ENCODE measurements at places on chromosomes 6 and 20.

- peak; percentile 50 for DNase-seq
These were observed 16.5 kb downstream of the ACTR5 start for GRCh38 chr20:38764567-38765318.

GRCh38 chr6:156160795-156161165 is 616.4 kb upstream of the ARID1B start:
- no peak for DNase-seq

DNA sequence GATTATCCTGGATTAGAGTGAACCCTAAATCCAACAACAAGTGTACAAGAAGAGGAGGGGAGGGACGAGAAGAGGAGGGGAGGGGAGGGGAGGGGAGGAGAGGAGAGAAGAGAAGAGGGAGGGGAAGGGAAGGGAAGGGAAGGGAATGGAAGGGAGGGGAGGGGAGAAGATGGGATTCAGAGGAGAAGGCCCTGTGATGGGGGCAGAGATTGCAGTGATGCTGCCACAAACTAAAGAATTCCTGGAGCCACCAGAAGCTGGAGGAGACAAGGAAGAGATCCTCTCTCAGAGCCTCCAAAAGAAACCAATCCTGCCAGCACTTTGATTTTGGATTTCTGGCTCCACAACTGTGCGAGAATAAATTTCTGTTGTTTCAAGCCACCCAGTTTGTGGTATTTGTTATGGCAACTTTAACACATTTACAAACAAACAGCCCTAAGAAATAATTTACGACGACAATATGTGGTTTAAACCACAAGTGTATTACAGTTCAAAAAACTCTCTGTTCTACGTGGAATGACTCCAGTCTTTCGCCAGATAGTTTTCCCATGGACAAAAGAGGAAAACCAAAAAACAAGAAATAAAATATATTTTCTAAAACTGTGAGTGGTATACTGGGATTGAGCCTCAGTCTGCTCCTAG is 235.4 kb downstream of the HDGFL1 start:
- DNase-seq, result no peak

- no peak for DNase-seq
These were observed 3.1 kb downstream of the FBXL4 start for GRCh38 chr6:98944598-98945081.

- DNase-seq, result no peak
These were observed 32.5 kb upstream of the MEI4 start for GRCh38 chr6:77620278-77620882.

DNA sequence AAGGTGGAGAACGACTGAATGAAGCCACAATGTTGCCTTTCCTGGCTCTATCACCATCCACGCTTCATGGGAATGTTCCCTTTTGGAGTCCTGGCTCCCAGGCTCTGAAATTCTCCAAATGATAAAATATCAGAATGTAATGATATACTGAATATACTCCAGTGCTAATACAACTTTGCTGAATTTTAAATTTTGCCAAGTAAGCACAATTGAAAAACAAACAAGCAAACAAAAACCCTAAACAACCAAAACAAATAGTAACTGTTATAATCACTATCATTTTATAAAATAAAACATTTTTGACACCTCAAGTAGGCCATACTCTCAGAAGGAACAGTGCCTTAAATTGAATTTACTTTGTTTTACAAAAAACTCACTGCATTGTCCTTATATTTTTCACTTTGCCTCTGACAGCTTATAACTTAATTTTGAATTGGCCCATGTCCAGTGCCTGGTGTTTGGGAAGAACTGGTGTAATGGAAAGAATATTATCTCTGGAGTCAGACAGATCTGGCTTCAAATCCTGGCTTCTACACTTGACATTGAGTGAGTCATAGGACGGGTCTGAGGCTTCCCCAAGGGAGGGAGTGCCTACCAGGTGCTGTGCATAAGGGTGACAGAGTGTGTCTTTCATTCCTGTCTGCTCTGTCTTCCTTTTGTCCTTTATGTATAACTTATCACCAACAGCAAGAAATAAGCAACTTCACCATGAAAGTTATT is 698.3 kb downstream of the EPM2A start:
- no peak for DNase-seq

GRCh38 chr20:17651760-17652388 is 30.2 kb downstream of the RRBP1 start:
- no peak for DNase-seq

- no peak for DNase-seq
These were observed 40.6 kb upstream of the ECHDC1 start for GRCh38 chr6:127383988-127384387.

- DNase-seq, result no peak
These were observed 398 bp upstream of the SPATS1 start for GRCh38 chr6:44342052-44342451.

- no peak for DNase-seq
These were observed 198.5 kb upstream of the RSPO3 start for GRCh38 chr6:126919947-126920346.

- DNase-seq, result no peak
These were observed 51.1 kb downstream of the KCNB1 start for GRCh38 chr20:49431329-49431728.

GRCh38 chr20:23241416-23241815 is 109.2 kb upstream of the NXT1 start:
- DNase-seq, result no peak

DNA sequence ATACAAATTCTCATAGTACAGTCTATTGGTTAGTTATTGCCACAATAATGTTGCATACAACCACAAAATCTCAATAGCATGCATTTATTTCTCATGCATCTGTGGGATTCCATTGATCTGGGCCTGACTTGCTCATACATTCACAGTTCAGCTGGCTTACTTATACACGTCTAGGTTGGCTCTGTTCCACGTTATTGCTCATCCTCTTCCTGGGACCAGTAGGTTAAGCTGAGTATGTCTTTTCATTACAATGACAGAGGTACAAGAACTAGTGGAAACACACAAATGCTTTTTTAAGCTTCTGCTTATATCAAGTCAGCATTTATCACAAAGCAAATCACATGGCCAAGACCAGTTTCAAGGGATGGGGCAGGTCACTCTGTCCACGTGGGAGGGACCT is 485.3 kb upstream of the BTBD3 start:
- peak; percentile 64 for DNase-seq

GRCh38 chr6:52138284-52138683 is 47.9 kb upstream of the IL17A start:
- DNase-seq, result no peak

DNA sequence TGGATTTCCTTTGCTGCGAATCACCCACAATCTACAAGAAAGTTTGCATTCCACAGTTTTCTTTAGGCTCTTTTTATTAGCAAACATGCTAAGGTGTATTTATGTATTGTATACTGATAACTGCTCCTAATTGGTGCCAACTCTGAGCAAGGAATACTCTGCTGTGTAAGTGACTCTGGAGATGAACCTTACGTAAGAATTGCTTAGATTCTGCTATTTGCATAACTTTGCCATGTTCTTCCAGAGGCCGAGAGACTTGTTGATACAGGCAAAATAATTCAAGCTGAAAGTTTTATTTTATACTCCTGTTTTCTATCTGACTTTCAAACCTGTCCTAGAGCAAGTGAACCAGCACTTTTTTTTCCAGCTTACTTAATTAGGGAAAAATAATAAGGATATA is 461.3 kb downstream of the GJA1 start:
- DNase-seq, result no peak

GRCh38 chr6:143701349-143702234 is 23.8 kb downstream of the PHACTR2 start:
- no peak for DNase-seq

GRCh38 chr6:144148886-144149285 is 1.4 kb upstream of the STX11 start:
- no peak for DNase-seq

- no peak for DNase-seq
These were observed 452.0 kb downstream of the EPHA7 start for GRCh38 chr6:92967362-92967761.

- no peak for DNase-seq
These were observed 113.3 kb upstream of the SLC2A12 start for GRCh38 chr6:134165561-134166201.

- DNase-seq, result no peak
These were observed 28.0 kb upstream of the ANGPT4 start for GRCh38 chr20:944148-944547.

DNA sequence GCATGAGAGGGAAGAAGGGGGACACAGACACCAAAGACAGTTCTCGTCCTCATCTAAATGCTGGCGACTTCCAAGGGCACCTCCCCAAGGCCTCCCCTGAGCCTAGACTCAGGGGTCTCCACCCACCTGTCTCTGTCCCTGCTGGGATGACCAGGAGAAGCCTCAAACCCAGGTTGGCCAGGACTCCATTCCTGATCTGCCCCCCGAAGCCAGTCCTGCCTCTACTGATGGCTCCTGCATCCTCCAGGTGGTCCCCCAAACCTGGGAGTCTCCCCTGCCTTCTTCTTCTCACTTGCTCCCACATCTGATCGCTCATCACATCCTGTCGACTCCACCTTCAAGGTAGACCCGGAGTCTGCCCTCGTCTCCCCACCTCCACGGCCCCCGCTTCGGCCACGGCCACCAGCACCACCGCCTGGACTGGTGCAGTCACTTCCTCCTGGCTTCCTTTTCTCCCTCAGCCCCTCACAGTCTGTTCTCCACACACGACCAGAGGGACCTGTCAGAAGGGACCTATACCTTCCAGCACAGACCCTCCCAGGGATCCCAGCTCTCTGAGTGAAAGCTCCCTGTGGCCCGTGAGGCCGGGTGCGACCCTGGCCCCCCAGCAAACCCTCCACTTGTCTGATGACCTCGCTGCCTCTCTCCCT is 92.1 kb downstream of the CEBPB start:
- DNase-seq, result no peak

DNA sequence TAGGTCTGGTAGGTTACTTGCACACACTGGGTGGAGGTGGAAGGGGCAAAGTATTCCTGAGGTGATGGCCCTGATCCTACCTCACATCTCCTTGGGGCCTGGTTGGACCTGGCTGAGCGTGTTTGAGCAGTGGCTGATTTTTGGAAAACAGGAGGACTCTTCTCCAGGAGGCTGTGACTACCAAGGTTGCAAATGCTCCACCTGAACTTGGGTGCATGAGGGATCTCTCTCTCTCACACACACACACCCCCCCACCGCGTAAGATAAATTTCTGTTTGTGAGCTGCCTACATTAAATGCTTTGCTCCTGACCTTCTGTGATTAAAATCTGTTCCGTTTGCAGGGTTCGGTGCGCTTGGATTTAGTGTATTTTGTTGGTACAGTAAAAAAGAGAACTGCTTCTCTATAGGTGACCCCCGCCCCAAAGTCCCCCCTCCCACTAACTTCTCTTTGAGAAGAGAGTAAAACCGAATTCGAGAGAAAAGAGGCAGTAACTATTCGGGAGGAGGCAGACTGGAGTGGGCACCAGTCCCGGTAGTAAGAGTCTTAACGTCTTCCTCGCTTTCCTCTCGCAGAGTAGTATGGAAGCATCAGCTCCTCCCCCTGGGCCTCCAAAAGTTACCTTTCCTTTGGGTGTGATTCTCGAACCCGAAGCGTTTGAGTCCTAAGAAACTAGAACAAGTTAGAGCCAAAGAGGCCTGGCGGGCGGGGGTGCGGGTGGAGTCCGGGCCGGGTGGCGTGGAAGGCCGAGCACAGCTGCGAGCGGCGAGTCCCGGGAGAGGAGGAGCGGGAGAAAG is 585 bp upstream of the DSE start:
- DNase-seq, result no peak

DNA sequence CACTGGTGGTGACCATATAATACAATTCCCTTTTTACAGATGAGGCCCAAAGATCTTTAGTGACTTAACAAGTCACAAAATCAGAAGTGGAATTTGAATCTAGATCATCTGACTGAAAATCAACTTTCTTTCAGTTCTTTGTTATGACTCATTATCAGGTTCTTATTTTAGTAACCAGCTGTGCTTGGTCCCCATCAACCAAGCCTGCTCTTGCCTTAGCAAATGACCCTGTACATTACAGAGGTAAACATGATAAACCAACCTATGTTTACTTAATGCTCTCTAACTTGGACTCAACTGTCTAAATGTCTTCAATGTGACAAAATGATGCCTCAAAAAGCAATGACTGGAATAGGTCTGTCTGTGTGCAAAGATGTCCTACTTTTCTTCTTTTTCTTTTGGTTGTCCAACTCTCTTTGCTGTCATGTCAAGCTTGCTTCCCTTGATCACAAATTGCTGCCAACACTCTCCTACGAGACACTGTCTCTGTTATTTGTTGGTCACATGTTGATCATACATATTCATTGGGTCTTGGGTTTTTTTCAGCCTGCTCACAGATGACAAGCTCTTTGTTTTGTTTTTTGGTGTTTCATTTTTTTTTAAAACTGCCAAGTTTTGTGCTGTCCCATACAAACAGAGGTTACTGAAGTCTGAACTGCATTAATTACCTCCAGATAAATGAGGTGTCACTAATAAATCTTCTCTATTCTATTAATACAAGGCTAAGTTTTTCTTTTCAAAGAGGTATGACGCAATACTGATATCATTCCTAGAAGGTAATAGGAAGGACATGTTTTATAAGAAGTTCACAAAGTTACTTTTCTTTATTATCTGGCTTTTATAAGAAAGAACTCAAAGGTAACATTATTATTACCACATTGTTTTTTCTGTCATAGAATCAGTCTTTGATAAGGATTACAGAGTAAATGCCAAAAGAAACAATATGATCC is 62.2 kb upstream of the PLN start:
- peak; percentile 48 for DNase-seq

DNA sequence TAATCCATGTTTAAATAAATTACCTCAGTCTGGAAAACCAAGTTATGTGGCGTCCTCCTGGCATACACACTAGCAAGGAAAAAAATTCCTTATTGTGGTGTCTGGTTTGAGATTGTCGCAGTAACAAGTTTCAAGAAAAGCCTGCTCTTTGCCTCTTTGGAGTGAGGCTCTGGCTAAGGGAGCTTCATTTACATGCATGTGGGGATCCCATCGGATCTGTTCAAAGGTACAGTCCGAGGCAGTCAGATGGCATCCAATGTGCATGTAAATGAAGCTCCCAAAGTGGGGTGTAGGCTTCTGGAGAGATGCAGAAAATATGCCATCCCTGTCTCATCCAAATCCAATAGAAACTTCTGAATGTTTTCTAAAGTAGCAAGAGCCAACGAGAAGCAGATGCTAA is 199.5 kb upstream of the FBXL4 start:
- no peak for DNase-seq

- DNase-seq, result no peak
These were observed 19.0 kb downstream of the STX16 start for GRCh38 chr20:58670102-58670501.

DNA sequence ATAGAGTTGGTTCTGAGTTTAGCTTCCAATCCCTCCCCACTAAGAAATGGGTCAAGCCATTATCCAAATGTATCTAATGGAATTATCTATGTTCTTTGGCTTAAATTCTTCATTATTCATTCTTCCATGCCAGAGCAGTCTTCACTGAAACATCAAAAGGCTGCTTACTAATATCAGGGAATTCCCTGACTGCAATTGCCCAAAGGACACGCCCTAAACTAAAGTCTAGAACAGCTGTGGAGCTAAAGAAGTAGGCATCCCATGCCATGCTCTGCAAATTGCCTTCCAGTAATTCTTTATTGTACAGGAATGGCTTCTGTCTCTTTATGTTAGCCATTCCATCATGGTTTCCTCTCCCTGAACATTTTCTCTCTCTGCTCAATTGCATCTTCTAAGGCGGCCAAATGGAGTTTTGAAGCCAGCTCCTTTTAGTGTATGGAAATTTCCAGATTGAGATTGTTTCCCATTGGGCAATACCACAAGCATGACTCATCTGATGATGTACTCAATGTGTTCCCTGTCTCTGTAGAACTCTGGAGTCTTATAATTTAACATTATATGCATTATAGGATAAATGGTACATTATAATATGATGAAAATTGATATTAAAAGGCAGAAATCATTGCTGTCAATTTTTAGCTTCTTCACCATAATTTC is 28.8 kb upstream of the TSHZ2 start:
- peak; percentile 35 for DNase-seq
